ENCODE measurements at places on chromosomes 2 and 18.
A peak's percentile ranks its signal among the peaks of the same experiment; 100 is the strongest.

- no peak for DNase-seq
These were observed 152.3 kb downstream of the USP34 start for GRCh38 chr2:61318553-61318952.

DNA sequence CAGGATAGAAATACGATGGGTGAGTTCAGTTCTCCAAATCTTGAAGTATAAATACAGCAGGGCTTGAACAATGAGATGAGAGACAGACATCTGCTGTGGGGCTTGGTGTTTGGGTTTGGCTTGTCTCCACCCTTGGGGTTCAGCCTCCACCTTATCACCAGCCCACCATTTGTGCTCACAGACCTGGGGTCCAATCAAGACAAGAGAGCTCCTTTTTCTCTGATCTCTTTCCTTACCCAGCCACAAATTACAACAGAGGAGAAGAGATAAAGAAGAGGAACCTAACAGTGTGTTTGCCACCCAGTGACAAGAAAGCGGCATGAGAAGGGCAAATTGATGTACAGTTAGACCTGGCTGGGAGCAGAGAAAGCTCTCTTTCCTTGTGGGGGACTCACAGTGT, 204.5 kb upstream of the CXCR4 start:
- no peak for DNase-seq

- no peak for DNase-seq
These were observed 65.2 kb downstream of the KCNH7 start for GRCh38 chr2:162773352-162773751.

DNA sequence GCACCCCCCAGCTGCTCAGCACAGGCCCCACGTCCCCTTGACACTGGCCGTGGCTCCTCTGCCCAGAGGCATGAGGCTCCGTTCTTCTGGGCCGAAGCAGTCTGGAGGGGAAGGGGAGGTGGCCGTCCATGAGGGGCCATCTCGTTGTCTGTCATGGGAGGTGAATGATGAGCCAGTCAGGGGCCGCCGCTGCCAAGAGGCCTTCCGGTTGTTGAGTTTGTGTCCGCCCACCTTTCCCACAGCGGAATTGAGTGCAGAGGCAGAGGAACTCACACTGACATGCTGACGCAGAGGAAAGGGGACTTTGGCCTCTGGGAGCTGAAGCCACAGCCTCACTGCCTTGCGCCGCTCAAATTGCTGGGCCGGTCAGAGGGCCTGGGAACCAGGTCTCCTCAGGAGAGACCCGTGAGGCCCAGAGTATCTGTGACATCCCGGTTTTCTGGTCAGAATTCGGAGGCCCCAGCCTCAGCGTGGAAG, 268.4 kb downstream of the ATAD2B start:
- peak; percentile 49 for DNase-seq

DNA sequence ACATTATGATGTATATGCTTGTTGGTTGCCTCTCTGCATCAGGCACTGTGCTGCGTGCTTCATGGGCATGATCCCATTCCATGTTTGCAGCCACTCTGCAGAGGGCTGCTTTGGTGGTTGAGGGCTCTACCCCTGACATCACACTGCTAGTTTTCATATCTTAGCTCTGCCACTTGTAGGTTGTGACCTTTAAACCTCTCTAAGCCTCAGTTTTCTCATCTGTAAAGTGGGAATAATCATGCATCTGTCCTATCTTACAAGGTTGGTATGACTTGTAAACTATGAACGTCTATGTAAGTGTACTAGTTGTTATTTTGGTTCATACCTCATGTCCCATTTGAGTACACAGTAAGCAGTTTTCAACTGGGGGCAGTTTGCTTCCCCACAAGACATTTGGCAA, 260.4 kb downstream of the PHLPP1 start:
- no peak for DNase-seq

DNA sequence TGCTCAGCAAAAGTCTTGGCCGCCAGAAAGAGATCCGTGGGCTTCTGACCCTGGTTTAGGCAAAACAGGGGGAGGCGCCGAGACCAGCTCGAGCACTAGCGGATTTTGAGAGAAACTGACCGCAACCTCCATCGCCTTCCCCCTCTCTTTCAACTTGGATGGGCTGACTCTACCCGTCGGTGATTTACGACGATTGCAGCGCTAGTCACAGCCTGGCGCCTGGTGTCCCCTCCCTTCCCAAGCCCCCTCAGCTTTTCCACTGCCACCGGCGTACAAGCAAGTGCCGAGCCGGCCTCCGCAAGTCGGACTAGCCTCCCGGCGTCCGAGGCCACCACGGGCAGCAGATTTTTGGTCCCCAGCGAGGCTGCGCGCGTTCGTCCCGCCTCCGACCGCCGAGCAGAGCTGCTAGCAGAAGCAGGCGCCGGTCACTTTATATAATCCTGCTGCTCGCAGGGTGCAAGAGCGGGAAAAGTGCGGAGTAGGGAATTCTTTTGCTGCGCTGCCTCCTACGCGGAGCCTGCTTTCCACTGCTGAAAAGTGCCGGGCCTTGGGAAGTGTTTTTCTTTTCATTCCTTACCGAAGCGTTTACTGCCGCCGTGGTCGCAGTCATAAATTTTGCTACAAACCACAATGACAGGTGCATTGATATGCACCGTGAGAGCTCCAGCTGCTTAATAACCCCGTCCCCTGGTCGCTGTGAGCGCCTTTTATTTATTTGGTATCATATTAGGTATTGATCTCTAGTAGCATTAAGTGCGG, 7.7 kb downstream of the HOXD3 start:
- no peak for DNase-seq

GRCh38 chr2:71150082-71150816, 19.8 kb downstream of the MPHOSPH10 start:
- DNase-seq, result no peak

Data from RPMI8226 (cell line).